ENCODE measurements at places on chromosomes 12 and 14. TPM values are rescaled to one million over a fixed set of nuclear protein-coding genes. Genes with fewer than 3 reads are reported as not detected.

DNA sequence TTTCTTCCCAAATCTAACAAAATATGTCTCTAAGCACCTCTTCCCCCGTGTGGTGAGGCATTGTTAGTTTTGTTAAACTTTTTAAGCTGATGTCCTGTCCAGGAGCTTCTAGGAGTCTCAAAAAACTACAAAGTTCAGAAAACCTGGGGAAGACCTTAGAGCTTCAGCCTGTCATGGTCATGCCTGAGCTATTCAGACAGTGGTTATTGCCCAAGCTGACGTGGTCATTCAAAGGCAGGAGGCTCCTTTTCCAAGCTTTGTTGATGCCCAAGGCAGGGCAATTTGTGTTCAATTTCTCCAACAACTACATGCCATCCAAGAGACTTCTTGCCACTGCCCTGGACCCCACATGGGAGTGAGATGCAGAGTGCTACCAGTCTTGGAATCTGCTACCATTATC, 5.8 kb upstream of the LYZ start:
- no peak for DNase-seq

DNA sequence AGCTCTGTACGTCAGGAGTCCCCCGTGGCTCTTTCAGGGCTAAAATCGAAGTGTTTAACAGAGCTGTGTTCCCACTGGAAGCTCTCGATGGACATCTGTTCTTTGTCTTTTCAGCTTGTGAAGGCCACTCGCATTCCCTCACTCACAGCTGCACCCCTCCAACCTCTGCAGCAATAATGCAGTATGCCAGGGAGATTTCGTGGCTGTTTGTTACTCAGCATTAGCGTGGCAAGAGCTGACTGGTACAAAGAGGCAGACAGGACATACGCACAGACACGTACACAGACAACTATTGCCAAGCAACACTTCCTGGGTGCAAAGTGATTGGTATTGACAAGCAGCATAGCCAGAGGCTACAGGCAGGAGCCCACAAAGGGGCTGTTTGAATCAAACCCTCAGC, 11.8 kb upstream of the FBXO21 start:
- DNase-seq = no peak

- DNase-seq = no peak
These were observed 32.2 kb downstream of the RAB21 start for GRCh38 chr12:71786829-71787228.

- no peak for DNase-seq
These were observed 4.5 kb downstream of the DHH start for GRCh38 chr12:49089821-49090773.

DNA sequence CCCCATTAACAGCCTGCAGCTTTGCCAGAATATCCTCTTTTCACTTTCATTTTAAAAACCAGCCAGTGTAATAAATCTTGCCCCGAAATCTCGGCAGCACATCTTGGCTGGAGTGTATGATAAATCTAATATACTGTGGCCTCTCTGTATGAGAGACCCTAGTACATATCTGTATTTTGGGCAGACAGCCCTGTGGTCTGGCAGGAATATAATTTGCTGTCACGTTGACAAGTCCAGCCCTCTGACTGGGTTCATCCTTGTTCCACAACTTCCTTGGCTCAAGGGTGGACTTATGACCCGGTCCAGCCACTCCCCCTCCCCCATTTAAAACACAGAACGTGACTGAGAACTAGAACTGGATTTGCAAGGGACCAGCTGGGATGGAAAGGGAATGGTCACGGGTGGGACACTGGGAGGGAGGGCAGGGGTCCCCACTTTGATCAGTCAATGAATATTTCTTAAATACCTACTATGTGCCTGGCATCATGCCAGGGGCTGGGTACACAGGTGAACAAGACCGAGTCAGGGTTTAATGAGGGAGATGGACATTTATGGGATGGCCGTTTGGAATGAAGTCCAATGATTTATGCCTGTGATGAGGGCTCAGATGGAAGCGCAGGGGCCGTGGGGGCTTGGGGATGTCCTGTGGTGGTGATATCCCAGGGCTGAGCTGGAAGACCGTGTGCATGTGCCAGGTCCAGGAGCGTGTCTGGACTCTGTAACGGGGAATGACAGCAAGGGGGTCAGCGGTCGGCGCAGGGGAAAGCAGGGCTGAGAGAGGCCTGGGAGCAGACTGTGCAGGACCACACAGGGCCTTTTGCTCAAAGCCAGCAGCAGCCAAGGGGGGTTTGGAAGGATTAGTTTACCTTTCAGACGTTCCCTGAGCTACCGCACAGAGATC, 190.5 kb downstream of the PHETA1 start:
- no peak for DNase-seq

- DNase-seq = no peak
These were observed 934.9 kb downstream of the LRFN5 start for GRCh38 chr14:42541535-42542001.

DNA sequence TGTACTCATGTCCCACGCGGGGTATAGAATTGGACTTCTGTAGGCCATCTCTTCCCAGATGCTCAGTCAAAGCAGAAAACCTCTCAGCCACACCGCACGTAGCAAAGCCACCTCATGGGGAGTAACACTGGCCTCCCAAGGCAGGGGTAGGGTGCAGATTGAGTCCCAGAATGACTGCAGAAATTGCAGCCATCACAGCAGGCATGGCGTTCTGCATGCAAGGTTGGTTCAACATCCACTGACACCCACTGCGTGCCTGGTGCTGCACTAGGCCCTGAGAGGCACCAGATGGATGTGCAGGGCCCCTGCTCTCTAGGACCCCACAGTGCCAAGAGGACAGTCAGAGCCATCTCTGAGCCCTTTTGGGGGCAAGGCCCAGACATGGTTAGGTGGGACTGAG, 39.9 kb downstream of the RAB35 start:
- DNase-seq = no peak

GRCh38 chr14:53962953-53963319, 6.3 kb upstream of the BMP4 start:
- DNase-seq = no peak

- DNase-seq = no peak
These were observed 210.0 kb downstream of the RASSF9 start for GRCh38 chr12:85626001-85626783.

DNA sequence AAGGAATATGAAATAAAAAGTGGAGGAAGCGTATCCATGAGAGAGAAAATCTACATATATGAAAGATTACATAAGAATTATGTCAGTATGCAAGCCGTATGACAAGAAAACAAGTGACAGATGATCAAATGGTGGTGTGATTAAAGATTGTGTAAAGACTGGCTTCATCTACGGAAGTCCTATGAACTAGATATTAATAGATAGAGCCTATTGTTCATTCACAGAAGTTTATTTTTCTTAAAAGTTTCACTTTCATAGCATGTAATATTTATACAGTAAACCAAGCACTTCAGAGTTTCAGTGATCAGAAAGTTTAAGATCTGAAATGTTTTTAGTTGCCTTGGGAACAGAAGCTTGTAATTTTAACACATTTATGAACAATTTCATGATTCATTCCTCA, 84.5 kb downstream of the VRK1 start:
- DNase-seq = no peak

DNA sequence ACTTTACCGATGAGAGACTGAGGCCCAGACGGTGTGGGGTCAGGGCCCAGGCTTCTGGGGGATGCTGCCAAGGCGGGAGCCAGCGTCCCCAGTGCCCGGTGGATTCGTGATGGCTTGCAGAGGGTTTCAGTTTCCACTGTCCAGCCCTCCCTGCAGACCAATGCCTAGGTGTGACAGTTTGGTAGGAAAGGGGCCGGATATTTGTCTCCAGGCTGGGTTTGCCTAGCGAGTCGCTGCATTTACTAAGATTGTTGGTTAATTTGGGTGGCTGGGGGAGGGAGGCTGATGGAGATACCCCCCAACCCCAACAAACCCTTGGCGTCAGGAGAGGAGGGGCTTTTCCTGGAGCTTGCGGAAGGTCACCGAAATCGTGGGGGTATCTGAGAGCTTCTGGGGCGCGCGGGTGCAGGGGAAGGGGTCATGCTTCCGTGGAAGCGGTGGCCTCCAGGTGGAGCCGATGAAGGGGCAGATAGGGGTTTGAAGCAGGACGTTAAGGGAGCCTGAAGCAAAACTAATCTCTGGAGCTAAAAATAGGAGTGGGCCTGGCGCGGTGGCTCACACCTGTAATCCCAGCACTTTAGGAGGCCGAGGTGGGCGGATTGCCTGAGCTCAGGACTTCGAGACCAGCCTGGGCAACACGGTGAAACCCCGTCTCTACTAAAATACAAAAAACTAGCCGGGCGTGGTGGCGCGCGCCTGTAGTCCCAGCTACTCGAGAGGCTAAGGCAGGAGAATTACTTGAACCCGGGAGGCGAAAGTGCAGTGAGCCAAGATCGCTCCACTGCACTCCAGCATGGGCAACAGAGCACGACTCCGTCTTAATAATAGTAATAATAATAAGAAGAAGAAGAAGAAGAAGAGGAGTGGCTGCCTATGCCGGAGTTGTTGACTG, 1.1 kb upstream of the CDC42BPB start:
- DNase-seq = no peak

DNA sequence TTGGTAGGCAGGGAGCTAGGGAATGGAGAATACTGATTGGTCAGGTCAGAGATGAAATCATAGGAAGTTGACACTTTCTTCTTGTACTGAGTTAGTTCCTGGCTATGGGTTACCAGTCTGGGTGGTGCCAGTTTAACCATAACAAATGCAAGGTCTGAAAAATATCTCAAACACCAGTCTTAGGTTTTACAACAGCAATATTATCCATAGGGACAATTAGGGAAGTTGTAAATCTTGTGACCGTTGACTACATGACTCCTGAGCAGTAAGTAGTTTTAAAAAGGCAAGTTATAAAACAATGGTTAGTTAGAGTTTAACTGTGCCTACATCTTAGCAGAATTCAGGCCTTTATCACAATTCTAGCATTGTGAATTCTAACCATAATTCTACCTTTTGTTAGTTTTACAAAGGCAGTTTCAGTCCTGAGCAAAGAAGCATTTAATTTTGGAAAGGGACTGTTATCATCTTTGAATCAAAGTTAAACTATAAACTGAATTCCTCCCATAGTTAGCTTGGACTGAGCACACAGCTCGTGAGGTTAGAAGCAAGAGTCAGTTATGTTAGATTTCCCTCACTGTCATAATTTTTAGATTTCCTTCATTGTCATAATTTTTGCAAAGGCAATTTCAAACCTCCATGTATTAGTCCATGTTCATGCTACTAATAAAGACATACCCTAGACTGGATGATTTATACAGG, 19.7 kb upstream of the MON2 start:
- no peak for DNase-seq

GRCh38 chr14:72753044-72753710, 140.7 kb downstream of the DPF3 start:
- no peak for DNase-seq

DNA sequence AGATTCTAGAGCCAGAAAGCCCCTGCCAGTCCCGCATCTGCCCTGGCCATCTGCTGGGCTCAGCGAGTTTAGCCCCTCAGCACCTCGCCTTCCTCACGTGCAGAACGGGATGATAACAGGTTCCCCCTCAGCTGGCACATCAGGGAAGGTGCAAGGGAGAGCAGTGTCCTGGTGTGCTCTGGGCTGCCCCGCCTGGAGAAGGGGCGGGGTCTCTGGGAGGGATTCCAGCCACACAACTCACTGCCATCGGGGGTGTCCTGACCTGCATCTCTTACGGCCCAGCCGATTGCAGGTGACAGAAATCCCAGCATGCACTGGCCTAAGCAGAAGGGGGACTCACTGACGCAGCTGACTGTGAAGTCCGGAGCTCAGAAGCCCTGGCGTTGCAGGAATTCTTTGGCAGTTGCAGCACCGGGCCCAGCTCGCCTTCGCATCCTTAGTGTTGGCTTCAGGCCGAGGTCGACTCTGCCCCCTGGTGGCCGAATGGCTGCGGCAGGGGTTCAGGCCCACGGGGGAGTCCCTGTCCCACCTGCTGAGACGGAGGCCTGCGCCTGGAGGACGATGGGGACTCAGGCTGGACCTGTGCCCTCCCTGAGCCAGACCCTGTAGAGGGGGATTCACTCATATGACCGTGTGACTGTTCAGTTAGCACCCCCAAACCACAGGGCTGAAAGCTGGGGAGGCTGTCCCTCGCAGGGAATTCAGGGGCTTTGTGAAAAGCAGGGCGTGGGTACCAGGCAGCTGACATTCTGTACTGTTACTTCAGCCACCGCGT, 178.6 kb downstream of the ADGRD1 start:
- DNase-seq = peak; percentile 75

DNA sequence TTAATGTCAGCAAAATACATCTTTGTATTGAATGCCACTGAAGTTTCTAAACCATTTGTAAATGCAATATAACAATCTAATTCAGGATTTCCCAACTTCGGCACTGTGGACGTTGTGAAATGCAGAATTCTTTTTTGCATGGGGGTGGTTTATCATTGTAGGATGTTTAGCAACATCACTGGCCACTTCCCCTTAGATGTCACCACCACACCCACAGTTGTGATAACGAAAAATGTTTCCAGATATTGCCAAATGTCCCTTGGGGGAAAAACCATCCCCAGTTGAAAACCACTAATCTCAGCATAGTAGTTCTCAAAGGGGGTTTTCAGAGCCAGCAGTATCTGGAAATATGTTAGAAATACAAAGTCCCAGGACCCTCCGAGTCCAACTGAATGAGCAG, 203.3 kb downstream of the NAV3 start:
- no peak for DNase-seq

- DNase-seq = peak; percentile 48
These were observed 13.0 kb downstream of the ZFP36L1 start for GRCh38 chr14:68779761-68780323.

GPATCH2L gene
- 31.3 TPM for total RNA-seq

NKX2-1 gene
- not detected for total RNA-seq

TAS2R14 gene
- total RNA-seq = 0.89 TPM

ESRRB gene
- 0.11 TPM for total RNA-seq

CLEC2D gene
- 282 TPM for total RNA-seq

POTEM gene
- total RNA-seq = not detected

PPFIA2 gene
- total RNA-seq = not detected

VPS29 gene
- total RNA-seq = 76.1 TPM

ATXN2 gene
- 34.8 TPM for total RNA-seq

Data from activated T-cell treated with anti-CD3 and anti-CD28 coated beads, Interleukin-2, amount 50 U/mL, for 4 hours (primary cell).